ENCODE measurements at places on chromosomes 1 and 21.
A peak's percentile ranks its signal among the peaks of the same experiment; 100 is the strongest.

DNA sequence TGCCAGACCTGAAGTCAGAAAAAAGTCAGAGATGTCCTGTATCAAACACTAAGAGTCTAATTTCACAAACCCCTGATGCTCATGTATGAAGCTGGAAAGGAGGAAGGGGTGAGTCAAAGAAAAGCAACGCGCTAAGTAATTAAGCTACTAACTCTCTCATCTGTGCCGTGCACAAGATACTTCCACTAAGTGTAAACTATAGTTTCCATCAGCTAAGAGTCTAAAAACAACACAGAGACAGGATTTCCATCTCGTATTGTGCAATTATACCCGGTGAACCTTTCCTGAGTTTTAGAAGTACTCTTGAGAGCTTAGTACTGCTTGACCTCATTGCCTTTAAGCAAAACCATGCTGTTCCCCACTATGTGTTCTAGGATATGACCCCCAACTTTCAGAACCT, 19.0 kb downstream of the DNALI1 start:
- no peak overlapping the region for H3K27ac ChIP-seq
- no peak for DNase-seq
- H3K27me3 ChIP-seq: no peaks in the 10 kb centered on the region
- H3K4me3 ChIP-seq: no peak overlapping the region

- H3K4me1 ChIP-seq: peaks cover 36% of the 10 kb centered on the region
- H3K27ac ChIP-seq: peak overlapping the region; percentile 58
- no peaks in the 10 kb centered on the region for H3K36me3 ChIP-seq
Measured at GRCh38 chr1:167297222-167298214, 76.8 kb downstream of the POU2F1 start.

DNA sequence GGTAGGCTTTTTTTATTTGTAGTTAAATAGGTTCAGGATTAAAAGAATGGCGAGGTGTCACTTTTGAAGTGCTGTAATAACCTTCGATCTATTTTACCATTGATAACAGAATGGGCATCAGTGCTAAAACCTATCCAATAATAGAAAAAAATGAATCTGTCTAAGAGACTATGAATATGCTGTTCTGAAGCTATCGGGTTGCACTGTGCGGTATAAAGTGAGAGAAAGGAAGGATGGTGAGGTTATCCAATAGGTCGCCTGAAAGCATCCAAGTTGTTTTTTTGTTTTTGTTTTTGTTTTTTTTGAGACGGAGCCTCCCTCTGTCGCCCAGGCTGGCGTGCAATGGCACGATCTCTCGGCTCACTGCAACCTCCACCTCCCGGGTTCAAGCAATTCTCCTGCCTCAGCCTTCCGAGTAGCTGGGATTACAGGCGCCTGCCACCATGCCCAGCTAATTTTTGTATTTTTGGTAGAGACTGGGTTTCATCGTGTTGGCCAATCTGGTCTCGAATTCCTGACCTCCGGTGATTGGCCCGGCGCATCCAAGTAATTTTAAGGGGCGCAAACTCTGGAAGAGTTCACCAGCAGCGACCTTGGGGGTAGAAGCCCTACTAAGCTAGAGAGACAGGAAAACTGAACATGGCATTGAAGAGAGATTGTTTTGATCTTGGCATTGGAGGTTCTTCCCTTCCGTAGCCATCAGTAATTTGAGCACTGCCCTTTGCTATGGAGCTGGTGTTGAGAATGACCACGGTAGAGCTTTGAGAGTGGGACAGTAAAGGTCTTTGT, 8.7 kb upstream of the MDM4 start:
- no peaks in the 10 kb centered on the region for H3K27me3 ChIP-seq
- H3K27ac ChIP-seq: peak overlapping the region; percentile 74
- H3K36me3 ChIP-seq: no peaks in the 10 kb centered on the region
- H3K4me1 ChIP-seq: peaks cover 17% of the 10 kb centered on the region
- peak overlapping the region; percentile 48 for H3K4me3 ChIP-seq

GRCh38 chr21:38955495-38955894, 149.8 kb downstream of the ETS2 start:
- H3K36me3 ChIP-seq: no peaks in the 10 kb centered on the region
- H3K27me3 ChIP-seq: no peaks in the 10 kb centered on the region
- H3K4me3 ChIP-seq: no peak overlapping the region
- H3K27ac ChIP-seq: peak overlapping the region; percentile 82

GRCh38 chr1:186188004-186188539, 187.0 kb downstream of the TPR start:
- H3K4me1 ChIP-seq: no peaks in the 10 kb centered on the region
- H3K27ac ChIP-seq: no peak overlapping the region
- no peak for DNase-seq

- no peaks in the 10 kb centered on the region for H3K36me3 ChIP-seq
- no peaks in the 10 kb centered on the region for H3K27me3 ChIP-seq
- DNase-seq: no peak
- no peak overlapping the region for H3K27ac ChIP-seq
Measured at GRCh38 chr1:89906088-89906487, 85.3 kb downstream of the LRRC8D start.

GRCh38 chr1:23184212-23184934, 15.7 kb upstream of the LUZP1 start:
- H3K36me3 ChIP-seq: no peaks in the 10 kb centered on the region
- H3K27me3 ChIP-seq: no peaks in the 10 kb centered on the region
- DNase-seq: no peak
- no peak overlapping the region for H3K27ac ChIP-seq

All from upper lobe of left lung (tissue), 6 donors.